Cortex of kidney (tissue), 1 donor: ENCODE measurements at places on chromosomes 5 and 9.

DNA sequence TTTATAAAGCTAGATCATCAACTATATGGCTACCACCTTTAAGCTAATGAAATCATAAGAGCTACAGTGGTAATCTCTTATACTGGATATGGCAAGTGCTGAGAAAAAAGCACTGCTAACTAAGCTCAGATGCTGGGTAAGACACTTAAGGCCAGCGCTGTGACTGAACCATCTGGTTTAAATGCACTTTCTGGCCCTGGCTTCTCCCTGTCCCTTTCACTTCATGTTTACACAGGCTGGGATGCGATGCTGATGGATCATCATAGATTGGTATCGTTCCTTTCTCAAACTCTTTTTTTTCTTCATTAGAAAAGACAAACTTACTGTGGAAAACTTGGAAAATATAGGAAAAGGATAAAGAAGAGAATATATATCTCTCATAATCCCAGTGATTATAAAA, 52.3 kb downstream of the KIF24 start:
- DNase-seq: no peak

- DNase-seq: no peak
These were observed 2.8 kb downstream of the MGAT4B start for GRCh38 chr5:179803651-179804554.

DNA sequence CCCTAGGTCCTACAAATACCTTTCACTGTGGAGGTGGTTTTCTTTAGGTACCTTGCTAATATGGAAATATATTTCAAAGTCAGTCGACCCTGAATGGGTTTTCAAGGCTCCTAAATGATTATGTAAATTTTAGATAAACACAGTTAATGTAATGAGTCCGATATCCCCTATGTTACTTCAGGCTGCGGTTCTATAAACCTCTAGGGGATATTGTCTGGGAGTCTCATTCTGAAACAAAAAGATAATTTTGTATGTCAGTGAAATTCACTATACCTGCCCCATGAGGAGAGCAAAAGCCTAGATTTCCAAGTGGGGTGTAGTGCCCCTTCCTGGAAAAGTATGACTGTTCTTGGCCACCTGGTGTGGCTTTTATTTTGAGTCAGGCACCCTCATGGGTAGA, 377.3 kb downstream of the ICE1 start:
- DNase-seq: no peak

DNA sequence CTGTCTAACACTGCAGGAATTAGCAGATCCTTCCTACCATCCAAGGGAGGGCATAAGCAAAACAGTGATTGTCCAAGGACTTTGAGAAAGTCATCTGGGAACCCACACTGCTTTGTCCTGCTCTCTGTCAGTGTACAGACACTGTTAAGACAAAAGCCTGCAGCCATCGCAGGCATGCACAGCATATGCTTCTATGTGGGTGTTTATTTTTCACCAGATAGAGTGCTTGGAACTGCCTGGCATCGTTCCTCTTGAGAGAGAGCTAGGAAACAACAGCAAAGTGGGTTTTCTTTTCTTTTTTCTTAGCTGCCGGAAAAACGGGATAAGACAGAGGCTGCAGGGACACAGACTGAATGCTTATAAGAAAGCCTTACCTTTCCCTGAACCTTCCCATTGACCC, 212.3 kb downstream of the ICE1 start:
- no peak for DNase-seq

DNA sequence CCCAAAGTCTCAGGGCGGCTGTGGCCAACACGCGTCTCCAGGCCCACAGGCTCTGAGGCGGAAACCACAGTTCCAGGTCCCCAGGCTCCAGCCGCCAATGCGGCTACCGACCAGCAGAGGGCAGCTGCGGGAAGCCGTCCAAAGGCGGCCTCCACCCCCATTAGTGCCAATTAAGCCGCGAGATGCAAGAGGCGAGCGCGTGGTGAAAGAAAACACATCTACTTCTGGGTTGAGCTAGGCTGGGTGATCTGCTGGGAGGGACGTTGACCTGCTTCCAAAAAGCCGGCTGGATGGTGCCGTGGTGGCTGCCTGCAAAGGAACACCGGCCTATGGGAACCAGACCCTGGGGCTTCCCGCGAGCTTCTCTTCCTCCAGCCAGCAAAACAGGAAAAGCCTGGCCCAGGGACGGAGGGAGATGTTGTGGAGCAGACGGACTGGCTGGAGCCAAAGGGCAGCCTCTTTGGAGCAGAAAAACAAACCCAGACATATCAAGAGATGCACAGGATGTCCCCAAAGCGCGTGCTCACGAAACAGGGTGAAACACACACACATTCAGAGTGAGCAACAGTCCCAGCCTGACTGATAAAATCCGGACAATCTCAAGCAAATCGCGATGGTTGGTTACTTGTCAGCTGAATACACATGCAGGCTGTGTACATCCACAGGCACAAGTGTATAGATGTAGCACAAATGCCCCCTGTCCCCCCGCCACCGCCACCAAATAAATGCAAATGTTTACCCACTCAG, 187.1 kb upstream of the BRINP1 start:
- no peak for DNase-seq

GRCh38 chr9:87876708-87877107, 6.0 kb upstream of the SPATA31E1 start:
- no peak for DNase-seq

GRCh38 chr5:171295299-171295698, 13.7 kb upstream of the TLX3 start:
- no peak for DNase-seq

DNA sequence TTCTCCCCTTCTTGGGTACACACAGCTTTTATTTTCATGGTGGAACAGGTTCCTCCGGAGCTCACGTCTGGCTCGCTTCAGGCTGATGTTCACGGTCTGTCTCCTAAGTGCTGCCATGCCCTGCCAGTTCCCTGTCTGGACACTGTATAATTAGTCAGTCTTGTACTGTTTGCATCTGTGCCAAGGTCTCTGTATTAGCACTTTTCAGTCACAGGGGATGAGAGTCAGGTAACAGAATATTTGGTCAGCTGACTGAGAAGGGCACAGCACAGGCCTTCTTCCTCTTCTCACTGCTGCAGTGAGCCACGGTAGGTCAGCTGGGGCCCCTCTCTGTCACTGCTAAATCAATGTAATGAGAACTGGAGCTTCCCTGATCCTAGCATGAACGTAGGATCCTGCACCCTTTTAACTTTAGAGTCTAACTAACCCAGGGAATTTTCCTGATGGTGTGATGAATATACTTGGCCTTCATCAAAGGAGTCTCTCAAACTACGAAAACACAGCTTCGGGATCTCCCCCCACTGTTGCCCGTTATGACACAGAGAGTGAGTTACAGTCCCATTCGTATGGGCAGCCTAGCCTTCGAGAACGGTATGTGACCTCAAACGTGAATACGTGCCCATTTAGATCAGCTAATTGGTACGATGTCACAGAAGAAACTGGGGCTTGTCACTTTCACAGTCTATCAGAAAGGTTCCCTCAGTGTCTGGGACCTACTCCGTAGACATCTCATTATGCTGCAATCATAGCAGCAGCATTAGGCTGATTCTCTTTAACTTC, 354.1 kb upstream of the RFX3 start:
- no peak for DNase-seq

DNA sequence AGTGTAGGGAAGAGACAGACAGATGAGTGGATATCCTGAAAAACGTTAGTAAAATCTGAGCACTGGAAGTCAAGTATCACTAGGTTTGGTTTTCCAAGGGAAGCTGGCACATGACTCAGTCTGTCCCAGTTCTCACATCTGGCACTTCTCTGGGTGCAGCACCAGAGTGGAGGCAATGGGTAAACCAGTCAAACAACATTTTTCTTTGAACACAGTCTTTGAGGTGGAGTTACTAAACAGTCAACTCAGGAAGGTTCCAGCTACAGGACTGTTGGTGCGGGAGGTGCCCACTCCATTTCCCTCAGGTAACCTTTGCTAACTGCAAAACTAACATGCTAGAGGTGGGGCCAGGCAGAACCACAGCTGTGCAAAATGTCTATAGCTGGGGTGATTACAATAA, 301.4 kb upstream of the RFX3 start:
- no peak for DNase-seq

DNA sequence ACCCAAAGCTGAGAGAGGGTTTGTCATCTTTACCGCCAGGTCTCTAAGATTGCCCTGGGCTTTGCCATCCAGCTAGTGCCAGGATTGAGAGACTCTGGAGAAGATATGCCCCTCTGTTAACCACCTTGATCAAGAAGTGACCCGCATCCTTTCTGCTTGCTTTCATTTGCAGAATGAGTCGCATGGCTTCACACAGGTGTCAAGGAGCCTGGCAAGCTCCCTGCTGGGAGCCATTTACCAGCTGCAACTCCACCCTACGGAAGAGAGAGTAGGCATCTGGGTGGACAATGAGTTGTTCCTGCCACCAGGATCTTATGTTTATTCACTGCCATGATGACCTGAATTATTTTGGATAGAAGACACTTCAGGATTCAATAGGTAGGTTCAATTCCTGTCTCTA, 43.0 kb downstream of the HSD17B3 start:
- DNase-seq: no peak

- no peak for DNase-seq
These were observed 54.9 kb downstream of the FGF18 start for GRCh38 chr5:171474230-171474813.

DNA sequence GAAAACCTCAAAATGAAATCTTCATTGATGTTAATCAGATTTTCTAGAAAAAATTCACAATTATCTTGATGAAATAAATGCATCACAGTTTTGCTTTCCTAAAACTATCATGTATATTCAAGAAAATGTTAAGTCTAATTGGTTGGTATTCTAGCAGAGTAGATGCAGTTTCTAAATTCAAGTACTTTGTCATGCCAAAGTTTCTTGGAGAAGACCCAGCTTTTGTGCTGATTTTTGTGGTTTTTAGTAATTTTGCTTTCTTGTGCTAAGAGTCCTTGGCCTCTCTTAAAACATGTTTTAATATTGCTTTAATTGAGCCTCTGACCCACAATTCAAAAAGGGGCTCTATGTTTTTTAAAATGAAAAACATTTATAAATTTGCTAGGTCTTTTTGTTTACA, 924.8 kb upstream of the PTPRD start:
- no peak for DNase-seq

- no peak for DNase-seq
These were observed 293.4 kb downstream of the YTHDC2 start for GRCh38 chr5:113806904-113807303.

GRCh38 chr5:116084287-116084691, 536 bp upstream of the COMMD10 start:
- DNase-seq: no peak

GRCh38 chr5:133048993-133049725, 2.7 kb upstream of the HSPA4 start:
- no peak for DNase-seq

GRCh38 chr5:139960723-139961383, 82.2 kb downstream of the NRG2 start:
- DNase-seq: no peak

DNA sequence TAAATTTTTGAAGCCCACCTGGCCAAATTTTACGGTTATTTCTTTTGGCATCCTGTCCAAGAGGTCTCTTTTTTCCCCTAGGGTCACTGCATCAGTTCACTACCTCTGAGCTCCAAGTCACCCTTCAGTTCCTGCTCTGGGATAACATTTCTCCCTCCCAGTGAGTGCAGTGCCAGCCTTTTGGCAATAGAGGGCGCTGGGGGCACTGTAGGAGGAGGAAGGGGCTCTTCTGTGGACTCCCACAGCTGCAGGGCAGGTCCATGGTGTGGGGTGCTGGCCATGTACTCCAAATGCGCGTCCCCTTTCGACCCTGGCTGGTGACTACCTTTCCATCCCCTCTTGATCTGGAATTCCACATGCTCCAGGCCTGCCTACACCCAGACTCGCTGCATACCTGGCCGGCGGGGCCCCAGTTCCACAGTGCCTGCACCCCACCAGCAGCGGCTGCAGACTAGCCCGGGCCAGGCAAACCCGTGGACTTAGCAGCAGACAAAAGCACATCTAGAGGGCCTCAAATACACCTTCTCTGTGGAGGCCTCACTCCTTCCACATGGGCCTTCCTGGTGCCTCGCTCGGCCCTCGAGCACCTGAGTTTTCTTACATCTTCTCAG, 20.3 kb upstream of the NINJ1 start:
- no peak for DNase-seq

- no peak for DNase-seq
These were observed 81.8 kb downstream of the TRIM36 start for GRCh38 chr5:115087951-115088350.

DNA sequence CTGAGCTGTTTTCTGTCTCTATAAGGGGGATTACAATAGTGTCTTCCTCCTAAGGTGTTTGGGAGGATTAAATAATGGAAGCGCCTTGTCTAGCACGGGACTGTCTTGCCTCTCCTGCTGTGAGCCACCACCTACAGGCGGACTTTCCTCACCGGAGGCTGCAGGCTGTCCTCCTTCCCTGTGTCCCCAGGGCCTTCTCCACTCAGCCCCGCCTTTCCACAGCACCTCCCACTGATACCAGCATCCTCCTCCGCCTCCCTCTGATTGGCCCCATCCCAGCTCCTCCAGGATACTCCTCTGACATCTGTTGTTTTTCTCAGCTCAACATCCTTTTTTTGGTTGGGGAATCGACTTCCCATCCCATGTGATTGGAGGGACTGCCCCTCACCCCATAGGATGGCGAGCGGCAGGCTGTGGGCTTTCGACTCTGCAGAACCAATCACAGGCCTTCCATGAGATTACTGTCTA, 851 bp upstream of the ZDHHC12 start:
- DNase-seq: no peak

GRCh38 chr9:37574241-37574721, 1.9 kb downstream of the FBXO10 start:
- DNase-seq: no peak

DNA sequence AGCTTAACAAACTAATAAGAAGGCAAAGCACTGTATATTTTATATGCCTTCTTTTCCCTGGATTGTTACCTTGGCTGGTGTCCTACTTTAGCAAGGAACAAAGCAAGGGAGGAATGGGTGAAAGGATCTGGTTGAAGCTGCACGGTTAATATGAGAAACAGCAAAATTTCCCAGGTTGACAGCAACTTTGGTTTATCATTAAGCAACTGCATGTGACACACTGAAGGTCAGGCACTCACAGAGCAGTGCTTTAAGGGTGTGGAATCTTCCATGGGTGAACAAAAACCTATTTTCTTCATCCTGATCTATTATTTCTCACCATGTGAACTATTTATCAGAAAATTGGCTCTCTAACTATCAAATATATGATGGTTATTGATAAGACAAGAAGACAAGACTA, 109.0 kb upstream of the ATP10B start:
- no peak for DNase-seq

GRCh38 chr9:4290427-4290837, 9.4 kb downstream of the GLIS3 start:
- DNase-seq: no peak

DNA sequence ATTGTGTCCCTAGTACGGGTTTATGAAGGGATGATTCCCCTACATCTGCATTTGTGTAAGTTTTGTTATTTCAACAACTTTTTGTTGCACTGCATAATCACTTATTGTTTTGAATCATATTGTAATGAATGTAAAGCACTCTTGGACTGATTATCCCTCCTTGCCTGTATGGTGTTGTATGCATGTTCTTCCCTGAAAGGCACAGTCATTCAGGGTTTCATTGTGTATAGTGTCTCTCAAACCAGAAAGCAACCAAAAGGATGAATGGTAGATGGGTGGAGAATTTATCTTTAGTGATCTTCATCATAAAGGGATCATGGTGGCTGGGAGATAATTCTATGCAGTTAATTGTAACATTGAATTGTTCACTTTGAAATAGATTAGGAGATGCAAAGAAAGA, 247.3 kb downstream of the BRINP1 start:
- DNase-seq: no peak

GRCh38 chr5:175032741-175033151, 308.4 kb downstream of the MSX2 start:
- DNase-seq: no peak
